Endothelial cell of umbilical vein (primary cell): ENCODE measurements at places on chromosomes 1 and 21.

DNA sequence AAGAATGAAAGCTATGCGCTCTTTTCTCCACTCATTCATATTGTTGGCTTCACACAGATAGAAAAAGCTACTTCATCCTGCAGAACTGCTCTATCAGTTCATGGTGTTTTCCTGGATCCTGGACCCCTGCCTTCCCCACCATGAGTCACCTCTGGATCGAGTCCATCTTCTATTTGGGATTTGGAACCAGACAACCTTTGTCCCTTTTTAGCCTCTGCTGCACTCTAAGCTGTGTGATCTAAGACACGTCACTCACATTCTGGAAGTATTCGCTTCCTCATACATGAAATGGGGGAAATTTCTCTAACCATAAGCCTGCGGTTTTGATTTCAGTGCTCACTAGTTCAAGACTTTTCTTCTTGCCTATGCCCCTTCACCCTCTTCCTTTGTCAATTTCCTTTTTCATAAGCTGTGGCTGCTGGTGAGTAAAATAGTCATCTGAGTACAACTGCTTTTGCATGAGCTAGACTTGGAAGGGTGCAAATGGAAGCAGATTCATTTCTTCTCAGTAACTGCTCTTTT is 14.1 kb upstream of the DEGS1 start:
- no peaks in the 10 kb centered on the region for H3K36me3 ChIP-seq
- H3K4me3 ChIP-seq, result no peak overlapping the region
- H3K4me1 ChIP-seq, result peaks cover 15% of the 10 kb centered on the region
- H3K27ac ChIP-seq, result peak overlapping the region; percentile 45
- H3K27me3 ChIP-seq, result no peaks in the 10 kb centered on the region
- peak; percentile 94 for DNase-seq

GRCh38 chr1:8739377-8739776 is 78.1 kb downstream of the RERE start:
- H3K4me1 ChIP-seq, result peaks cover 25% of the 10 kb centered on the region
- H3K36me3 ChIP-seq, result no peaks in the 10 kb centered on the region
- no peak for DNase-seq
- no peak overlapping the region for H3K27ac ChIP-seq
- no peaks in the 10 kb centered on the region for H3K27me3 ChIP-seq
- H3K4me3 ChIP-seq, result no peak overlapping the region

GRCh38 chr1:54987427-54987826 is 7.0 kb downstream of the TMEM61 start:
- no peaks in the 10 kb centered on the region for H3K4me1 ChIP-seq
- no peak overlapping the region for H3K27ac ChIP-seq
- no peak for DNase-seq
- H3K4me3 ChIP-seq, result no peak overlapping the region
- H3K36me3 ChIP-seq, result no peaks in the 10 kb centered on the region

DNA sequence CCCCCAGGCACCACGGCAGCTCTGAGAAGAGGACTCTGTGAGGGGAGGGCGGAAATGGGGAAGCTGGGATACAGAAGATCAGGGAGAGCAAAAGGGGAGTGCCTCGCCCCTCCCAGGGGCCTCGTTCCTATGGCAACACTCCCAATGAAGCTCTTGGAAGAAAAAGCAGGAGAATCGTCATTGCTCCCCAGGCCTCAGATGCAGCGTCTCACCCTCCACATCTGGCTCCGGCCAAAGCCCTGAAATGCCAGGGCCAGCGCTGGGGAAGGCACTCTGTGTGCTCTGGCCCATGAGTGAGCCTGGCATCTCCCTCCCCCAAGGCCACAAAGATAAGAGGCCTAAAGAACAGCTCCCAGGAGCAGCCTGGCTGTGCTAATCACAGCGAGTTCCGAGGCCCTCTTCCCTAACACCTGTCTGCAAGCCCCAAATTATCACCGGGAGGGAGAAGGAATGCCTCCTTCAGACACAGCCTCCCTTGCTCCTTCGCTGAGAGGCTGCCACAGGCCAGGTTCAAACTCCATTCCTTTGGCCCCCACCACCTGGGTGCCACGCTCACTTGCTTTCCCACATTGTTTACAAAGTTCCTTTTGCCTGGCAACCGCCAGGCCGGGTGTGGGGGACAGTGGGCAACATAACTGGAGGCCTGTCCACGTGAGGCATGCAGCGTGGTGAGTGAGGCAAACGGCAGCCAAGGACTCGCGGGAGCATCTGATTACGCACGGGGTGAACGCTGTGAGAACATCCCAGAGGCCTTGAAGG is 27.8 kb downstream of the ECE1 start:
- H3K27ac ChIP-seq, result peak overlapping the region; percentile 92
- H3K27me3 ChIP-seq, result no peaks in the 10 kb centered on the region
- H3K36me3 ChIP-seq, result peaks cover 49% of the 10 kb centered on the region
- no peak overlapping the region for H3K4me3 ChIP-seq
- DNase-seq, result peak; percentile 74

DNA sequence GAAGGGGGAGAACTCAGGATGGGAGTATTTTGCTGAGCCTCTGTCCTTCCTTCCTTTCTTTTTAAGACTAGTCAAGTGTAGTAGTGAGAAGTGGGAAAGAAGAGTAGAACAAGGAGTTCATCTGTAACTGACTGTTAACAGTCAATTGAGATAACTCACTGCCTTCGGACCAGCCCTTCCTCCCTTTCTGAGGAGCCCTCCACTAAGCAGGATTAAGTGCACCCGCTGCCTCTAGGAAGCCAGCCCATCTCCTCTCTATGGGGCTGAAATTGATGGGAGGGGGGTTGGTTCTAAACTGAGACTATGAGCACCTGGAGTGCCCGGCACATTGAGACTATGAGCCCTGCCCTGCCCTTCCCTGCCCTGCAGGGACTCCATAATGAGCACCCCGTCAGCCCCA is 72.7 kb upstream of the TINAGL1 start:
- H3K4me3 ChIP-seq, result no peak overlapping the region
- H3K4me1 ChIP-seq, result no peaks in the 10 kb centered on the region
- H3K27me3 ChIP-seq, result no peaks in the 10 kb centered on the region
- no peaks in the 10 kb centered on the region for H3K36me3 ChIP-seq
- H3K27ac ChIP-seq, result no peak overlapping the region

DNA sequence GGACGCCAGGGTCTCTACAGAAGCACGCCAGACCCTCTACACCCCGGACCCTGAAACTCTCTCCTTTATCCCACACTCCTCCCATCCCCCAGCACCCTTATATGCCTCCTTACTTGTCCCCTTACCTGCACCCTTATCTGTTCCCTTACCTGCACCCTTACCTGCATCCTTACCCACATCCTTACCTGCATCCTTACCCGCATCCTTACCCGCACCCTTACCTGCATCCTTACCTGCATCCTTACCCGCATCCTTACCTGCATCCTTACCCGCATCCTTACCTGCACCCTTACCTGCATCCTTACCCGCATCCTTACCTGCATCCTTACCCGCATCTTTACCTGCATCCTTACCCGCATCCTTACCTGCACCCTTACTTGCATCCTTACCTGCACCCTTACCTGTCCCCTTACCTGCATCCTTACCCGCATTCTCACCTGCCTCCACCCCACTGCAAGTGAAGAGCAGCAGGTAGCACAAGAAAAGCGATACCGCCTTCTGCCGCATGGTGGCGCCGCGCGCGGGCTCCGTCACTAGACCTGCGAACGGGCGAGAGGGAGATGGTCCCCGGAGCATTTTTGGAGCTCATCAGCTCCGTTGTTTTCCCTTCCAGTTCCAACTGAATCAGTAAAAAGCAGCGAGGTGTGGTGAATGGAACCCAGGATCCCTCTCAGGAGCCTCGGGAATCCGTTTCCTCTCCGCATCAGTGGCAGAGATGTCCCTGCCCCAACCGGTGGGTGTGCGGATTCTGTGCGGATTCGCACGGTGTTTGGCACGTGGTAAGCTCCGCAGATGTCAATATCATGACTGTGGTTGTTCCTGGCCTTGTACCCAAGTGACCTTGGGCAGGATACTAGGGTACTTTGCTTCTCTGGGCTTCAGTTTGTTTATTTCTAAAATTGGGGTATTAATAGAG is 2.9 kb downstream of the IFI6 start:
- H3K4me3 ChIP-seq, result no peak overlapping the region
- H3K4me1 ChIP-seq, result peaks cover 20% of the 10 kb centered on the region
- H3K27me3 ChIP-seq, result no peaks in the 10 kb centered on the region
- H3K36me3 ChIP-seq, result no peaks in the 10 kb centered on the region
- no peak overlapping the region for H3K27ac ChIP-seq

- H3K36me3 ChIP-seq, result no peaks in the 10 kb centered on the region
- no peaks in the 10 kb centered on the region for H3K27me3 ChIP-seq
- H3K27ac ChIP-seq, result no peak overlapping the region
- H3K4me3 ChIP-seq, result no peak overlapping the region
- no peak for DNase-seq
These were observed 392.4 kb downstream of the RPS6KC1 start for GRCh38 chr1:213443415-213443814.

- H3K4me1 ChIP-seq, result no peaks in the 10 kb centered on the region
- no peaks in the 10 kb centered on the region for H3K27me3 ChIP-seq
- H3K36me3 ChIP-seq, result peaks cover 18% of the 10 kb centered on the region
- H3K27ac ChIP-seq, result no peak overlapping the region
- H3K4me3 ChIP-seq, result no peak overlapping the region
These were observed 8.0 kb downstream of the MED8 start for GRCh38 chr1:43381612-43382011.

GRCh38 chr1:56573311-56573710 is 6.1 kb downstream of the PLPP3 start:
- no peak overlapping the region for H3K27ac ChIP-seq
- H3K36me3 ChIP-seq, result no peaks in the 10 kb centered on the region
- H3K4me3 ChIP-seq, result no peak overlapping the region
- H3K27me3 ChIP-seq, result no peaks in the 10 kb centered on the region
- DNase-seq, result peak; percentile 48

GRCh38 chr1:54327386-54328065 is 78.7 kb downstream of the SSBP3 start:
- peak overlapping the region; percentile 27 for H3K27ac ChIP-seq
- DNase-seq, result peak; percentile 21
- H3K4me3 ChIP-seq, result no peak overlapping the region
- H3K4me1 ChIP-seq, result peaks cover 35% of the 10 kb centered on the region
- no peaks in the 10 kb centered on the region for H3K36me3 ChIP-seq

- peaks cover 21% of the 10 kb centered on the region for H3K4me1 ChIP-seq
- no peaks in the 10 kb centered on the region for H3K27me3 ChIP-seq
- no peak for DNase-seq
- H3K4me3 ChIP-seq, result peak overlapping the region; percentile 57
- no peaks in the 10 kb centered on the region for H3K36me3 ChIP-seq
These were observed 883 bp downstream of the SLC66A1 start for GRCh38 chr1:19312782-19313635.

DNA sequence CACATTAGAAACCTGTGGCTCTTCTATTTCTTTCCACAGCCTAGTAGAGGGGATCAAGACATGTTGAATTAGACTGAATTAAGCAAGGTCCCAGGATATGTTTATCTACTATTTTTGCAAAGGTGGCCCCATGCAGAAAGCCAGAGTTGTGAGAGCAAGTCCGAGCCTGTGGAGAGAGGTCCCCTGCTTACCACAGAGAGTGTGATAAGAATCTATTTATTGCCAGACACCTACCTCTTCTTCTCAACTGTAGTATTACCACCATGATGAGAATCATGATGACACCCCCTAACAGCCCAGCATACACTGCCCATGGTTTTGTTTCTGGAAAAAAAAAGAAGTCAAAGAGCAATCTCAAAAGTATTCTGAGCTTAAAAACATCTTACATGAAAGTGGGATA is 23.0 kb downstream of the SLAMF1 start:
- H3K4me3 ChIP-seq, result no peak overlapping the region
- H3K4me1 ChIP-seq, result no peaks in the 10 kb centered on the region
- H3K36me3 ChIP-seq, result no peaks in the 10 kb centered on the region
- DNase-seq, result no peak
- peaks cover 2% of the 10 kb centered on the region for H3K27me3 ChIP-seq
- H3K27ac ChIP-seq, result no peak overlapping the region

DNA sequence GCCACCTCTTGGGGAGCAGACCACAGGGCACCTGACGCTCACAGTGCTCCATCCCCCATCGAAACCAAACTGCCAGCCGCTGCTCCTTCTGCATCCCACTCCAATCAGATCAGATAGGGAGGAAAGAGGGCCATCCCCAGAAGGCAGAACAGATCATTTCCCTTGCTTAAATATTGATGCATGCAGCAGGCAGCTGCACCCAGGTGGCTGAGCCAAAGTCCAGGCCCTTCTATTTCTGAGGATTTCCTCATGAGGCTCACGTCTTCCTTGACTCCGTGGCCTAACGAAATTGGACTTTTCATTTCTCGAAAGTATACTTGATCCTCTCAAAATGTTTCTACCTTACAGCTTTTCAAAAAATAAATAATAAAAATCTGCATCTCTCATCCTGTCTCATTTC is 239.2 kb downstream of the ATG4C start:
- no peaks in the 10 kb centered on the region for H3K4me1 ChIP-seq
- no peak overlapping the region for H3K4me3 ChIP-seq
- no peaks in the 10 kb centered on the region for H3K36me3 ChIP-seq
- no peak for DNase-seq
- H3K27ac ChIP-seq, result no peak overlapping the region
- H3K27me3 ChIP-seq, result no peaks in the 10 kb centered on the region

DNA sequence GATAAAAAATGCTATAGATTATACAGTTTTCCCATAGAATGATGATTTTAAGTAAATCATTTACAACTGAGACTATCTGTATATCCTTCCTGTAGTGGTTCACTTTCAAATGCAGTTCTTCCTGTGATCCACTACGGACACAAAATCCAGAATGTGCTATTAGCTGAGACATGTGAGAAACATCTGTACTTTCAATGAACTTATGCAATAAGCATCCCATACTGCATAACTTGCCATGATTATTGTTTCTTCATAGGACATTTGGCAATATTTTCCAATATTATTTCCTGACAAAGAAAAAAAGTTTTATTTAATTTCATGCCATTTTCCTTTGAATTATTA is 83.5 kb upstream of the PRDX6 start:
- no peaks in the 10 kb centered on the region for H3K27me3 ChIP-seq
- no peaks in the 10 kb centered on the region for H3K36me3 ChIP-seq
- no peak for DNase-seq

- peaks cover 12% of the 10 kb centered on the region for H3K4me1 ChIP-seq
- H3K27ac ChIP-seq, result no peak overlapping the region
- no peak overlapping the region for H3K4me3 ChIP-seq
- H3K36me3 ChIP-seq, result peaks cover 4% of the 10 kb centered on the region
- peak; percentile 64 for DNase-seq
These were observed 41.7 kb downstream of the ITPKB start for GRCh38 chr1:226697151-226697928.

- no peak overlapping the region for H3K4me3 ChIP-seq
- no peak for DNase-seq
- no peaks in the 10 kb centered on the region for H3K27me3 ChIP-seq
- no peaks in the 10 kb centered on the region for H3K4me1 ChIP-seq
- no peak overlapping the region for H3K27ac ChIP-seq
- no peaks in the 10 kb centered on the region for H3K36me3 ChIP-seq
These were observed 50.0 kb upstream of the NPL start for GRCh38 chr1:182739545-182739944.

DNA sequence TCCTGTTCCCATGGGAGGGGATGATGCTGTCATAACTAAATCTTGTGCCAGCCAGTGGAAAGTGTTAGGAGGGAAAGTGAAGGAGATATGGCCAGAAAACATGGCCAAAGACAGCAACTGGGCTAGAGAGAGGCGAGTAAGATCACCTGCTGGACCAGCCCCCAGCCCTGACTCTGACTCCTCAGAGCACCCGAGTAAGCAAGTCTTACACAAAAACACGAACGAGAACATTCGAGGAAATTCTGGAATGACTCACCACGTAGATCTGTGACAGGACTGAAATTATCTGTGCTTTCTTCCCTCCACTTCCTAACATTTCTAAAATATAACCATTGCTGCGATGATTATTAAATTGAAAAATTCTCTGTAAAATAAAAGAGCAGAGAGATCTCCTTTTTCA is 9.2 kb downstream of the ZNF496 start:
- no peak overlapping the region for H3K27ac ChIP-seq
- peaks cover 4% of the 10 kb centered on the region for H3K4me1 ChIP-seq
- DNase-seq, result no peak
- H3K27me3 ChIP-seq, result no peaks in the 10 kb centered on the region
- H3K36me3 ChIP-seq, result peaks cover 21% of the 10 kb centered on the region

GRCh38 chr1:54859700-54860391 is 27.1 kb downstream of the DHCR24 start:
- H3K27me3 ChIP-seq, result no peaks in the 10 kb centered on the region
- H3K36me3 ChIP-seq, result peaks cover 10% of the 10 kb centered on the region
- H3K4me1 ChIP-seq, result peaks cover 7% of the 10 kb centered on the region
- no peak for DNase-seq
